ENCODE measurements at places on chromosomes 7 and 10.

DNA sequence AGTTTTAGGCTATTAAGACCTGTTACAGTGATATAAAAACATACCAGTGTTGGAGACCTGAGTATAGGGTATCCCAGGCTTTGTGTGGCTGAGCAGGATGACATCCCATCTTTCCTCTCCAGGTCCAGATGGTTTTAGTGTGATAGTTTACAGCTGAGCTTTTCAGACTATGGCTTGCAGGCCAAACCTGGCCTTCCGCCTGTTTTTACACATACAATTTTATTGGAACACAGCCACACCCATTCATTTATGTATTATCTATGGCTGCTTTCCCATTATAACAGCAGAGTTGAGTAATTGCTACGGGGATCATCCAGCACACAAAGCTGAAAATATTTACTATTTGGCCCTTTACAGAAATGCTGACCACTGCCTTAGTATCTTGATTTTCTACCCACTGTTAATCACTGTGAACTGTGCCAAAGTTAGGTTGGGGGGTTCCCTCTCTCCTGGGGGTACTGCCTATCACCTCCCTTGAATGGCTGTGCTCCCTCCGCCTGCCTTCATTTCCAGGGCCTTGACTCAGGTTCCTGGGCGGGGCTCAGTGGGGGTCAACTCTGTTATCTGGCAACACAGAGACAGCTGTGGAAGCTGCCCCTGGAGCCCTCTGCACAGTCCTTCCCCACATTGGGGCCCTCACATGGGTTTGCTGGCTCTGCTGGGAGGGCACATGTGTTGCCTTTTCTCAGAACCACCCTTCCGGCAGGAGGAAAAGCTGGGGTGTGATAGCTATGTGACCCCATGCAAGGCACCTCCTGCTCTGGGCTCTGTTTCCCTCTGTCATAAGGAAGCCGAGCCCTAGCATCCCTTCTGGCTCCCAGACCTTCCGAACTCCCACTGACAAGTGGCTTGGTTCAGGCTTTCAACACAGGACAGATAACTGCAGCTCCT is 40.3 kb upstream of the SH2D4B start:
- DNase-seq = peak; percentile 67

- DNase-seq = no peak
Measured at GRCh38 chr7:17832820-17833355, 107.4 kb downstream of the SNX13 start.

- DNase-seq = no peak
Measured at GRCh38 chr7:96414931-96415292, 93.0 kb upstream of the SLC25A13 start.

DNA sequence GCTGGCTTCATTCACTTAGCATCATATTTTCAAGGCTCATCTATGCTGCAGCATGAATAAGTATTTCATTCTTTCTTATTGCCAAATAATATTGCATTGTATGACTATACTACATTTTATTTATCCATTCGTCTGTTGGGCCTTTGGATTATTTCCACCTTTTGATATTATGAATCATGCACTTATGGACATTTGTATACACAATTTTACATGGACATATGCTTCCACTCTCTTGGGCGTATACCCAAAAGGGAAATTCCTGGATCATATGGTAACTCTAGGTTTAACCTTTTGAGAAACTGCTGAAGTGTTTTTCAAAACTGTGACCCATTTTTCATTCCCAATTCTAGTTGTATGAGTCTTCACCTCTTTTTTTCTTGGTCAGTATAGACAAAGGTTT is 80.3 kb upstream of the GNAI1 start:
- DNase-seq = no peak

DNA sequence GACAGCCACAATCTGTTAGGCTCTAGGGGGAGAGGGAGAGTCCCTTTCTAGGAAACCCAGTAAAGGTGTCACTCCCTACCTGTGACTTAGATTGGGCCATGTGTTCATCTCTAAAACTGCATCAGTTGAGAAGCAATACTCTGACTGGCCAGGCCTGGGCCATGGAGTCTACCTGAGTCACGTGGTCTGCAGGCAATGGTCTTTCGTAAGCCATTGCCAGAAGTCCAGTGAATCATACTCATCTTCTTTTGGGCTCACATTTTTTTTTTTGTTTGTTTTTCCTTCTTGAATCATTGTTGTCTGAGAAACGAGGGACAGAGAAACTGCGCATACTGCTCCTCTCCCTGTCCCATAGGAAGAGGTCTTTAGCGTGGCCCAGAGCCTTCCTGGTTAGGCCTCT is 215.6 kb downstream of the CCSER2 start:
- DNase-seq = no peak

GRCh38 chr7:92149736-92150239 is 15.5 kb upstream of the CYP51A1 start:
- DNase-seq = no peak

GRCh38 chr7:128954830-128955802 is 17.4 kb downstream of the IRF5 start:
- DNase-seq = no peak

- no peak for DNase-seq
Measured at GRCh38 chr10:31034098-31034909, 2.6 kb upstream of the ZNF438 start.

DNA sequence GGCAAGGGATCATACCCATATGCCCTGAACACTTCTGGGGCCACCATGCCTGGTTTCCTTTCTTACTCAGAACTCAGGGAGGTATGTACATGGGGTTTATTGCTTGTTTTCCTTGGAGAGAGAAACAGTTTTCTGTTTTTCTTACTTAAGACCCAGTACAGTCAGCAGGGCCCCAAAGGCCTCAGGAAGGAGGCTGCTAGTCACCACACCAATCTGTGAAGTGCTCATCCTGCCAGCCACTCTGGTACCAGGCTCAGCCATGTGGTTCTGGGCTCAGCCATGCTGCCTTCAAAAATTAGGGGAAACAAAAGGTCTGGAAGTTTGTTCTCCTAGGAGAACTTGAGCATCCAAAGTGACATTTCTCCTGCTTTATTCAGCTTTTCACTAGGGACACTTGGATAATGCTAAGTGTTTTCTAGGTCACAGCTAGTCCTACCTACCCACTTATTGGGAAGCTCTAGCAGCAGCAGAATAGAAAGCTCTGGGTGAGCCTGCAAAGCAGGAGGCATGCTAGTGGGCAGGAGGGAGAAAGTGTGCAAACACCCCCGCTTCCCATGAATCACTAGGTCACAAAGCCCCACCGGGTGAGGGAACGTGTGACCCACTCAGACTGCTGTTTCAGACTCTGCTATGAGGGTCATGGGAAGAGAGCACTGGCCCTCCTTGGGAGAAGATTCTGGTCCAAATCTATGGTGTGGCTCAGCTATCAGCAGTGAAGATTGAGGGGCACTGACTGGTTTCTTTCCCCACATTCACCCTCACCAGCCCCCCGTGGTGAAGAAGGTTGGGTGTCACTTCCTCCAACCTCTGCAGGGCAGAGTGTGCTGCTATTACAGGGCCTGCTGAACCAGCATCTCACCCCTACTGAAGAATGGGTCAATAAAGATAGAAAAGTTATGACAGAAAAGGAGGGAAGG is 23.9 kb downstream of the NUDCD3 start:
- no peak for DNase-seq

GRCh38 chr10:11824825-11825224 is 1.7 kb downstream of the PROSER2 start:
- no peak for DNase-seq

GRCh38 chr7:77252506-77252905 is 52.9 kb upstream of the FGL2 start:
- no peak for DNase-seq

- DNase-seq = no peak
Measured at GRCh38 chr10:44786286-44786850, 124.8 kb upstream of the TMEM72 start.

- no peak for DNase-seq
Measured at GRCh38 chr7:132049462-132050304, 493.3 kb upstream of the PODXL start.

- DNase-seq = no peak
Measured at GRCh38 chr7:47290466-47290865, 291.4 kb downstream of the TNS3 start.

DNA sequence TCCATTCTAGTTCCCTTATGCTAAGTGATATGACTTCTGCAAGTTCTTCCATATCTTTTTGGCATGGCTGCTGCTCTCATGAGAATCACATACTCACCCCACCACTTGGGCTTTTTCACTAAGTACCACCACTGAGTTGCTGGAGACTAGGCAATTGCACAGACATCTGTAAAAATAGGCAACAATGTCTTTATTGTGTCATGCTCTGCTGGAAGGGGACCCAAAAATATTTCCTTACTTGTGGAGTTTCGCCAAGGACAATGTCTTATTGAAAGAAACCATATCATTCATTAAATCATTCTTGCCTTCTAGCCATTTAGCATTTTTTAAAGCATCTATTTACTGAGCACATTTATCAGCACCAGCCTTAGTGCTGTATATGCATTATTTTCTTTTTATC is 17.4 kb upstream of the ASZ1 start:
- no peak for DNase-seq

DNA sequence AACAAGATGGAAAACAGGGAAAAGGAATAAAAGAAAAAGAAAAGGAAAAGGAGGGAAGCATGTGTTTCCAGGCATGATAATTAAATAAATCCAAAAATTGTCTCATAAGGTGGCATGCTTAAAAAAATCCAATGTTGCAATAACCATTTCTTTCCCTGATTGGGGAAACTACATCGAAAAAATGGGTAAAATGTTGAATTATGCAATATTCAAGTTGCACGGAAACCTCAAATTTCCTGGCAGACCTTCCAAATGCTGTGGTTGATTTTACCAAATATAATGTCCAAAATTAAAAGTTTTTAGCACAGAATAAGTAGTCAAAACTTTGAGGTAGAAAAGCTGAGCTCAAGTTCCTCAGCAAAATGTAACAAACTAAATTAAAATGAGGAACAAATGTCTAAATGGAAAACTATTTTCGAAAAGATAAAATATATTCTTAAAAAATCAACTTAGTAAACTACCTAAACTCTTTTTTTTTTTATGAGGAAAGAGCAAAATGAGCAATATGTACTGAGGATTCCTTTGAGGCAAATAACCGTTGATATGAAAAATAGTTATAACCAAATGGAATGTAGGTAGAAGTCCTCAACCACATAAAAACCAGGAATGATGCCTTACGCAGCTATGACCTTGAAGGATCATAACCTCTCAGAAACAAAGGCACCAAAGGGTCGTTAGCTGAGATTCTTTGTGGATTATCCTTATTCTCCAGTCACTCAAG is 52.6 kb downstream of the MACC1 start:
- no peak for DNase-seq

GRCh38 chr10:101354328-101355071 is 535 bp downstream of the BTRC start:
- peak; percentile 74 for DNase-seq

DNA sequence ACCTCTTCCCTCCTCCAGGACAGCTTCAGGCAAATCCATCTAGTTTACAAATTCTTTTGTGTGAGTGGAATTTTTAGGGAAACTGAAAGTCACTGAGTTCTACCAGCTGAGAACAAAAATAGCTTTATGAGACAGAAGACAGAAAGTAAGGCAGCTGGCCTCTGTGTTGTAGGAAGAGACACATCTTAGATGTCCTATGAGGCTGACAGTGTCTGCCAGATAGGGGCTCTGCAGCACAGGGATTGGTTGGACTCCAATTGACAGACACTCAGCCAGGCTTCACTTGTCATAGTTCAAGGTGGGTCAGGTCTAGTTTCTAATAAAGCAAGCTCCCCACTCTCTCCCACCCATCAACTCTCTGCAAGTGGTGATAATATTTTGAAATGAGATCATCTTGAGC is 574.9 kb downstream of the CCSER2 start:
- DNase-seq = no peak

GRCh38 chr7:111232249-111233084 is 141.5 kb downstream of the LRRN3 start:
- no peak for DNase-seq

DNA sequence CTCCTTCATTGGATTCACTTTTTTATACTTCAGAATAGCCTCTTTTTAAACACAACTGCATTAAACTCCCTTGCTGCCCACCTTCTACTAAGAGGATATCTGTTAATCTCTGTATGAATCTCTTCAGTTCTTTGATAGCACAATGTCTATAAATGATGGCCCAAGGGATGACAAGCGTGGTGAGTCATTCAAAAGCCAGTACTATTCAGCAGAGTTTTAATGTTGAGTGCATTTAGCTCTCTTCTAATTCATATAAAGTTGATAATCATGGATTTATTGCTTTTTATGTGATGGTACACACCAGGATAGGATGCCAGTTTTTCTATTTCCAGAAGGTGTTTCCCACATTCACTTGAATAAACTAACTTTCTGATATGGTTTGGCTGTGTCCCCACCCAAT is 57.4 kb upstream of the HECTD2 start:
- no peak for DNase-seq

DNA sequence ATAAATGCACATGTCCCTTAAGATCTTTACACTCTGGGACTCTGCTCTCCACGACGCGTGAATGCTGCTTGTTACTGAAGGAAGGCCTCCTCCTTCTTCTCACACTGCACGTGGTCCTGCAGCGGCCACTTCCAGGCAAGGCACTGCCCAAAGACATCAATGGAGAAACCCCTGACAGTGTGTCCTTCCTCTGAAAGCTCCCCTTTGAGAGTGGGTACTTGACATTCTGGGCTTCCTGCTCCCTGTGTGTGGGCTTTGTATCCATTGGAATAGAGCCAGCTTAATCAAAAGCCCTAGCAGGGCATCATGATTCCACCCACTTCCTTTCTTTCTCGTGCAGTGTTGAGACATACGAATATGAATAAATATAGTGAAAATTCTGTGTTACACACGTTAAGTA is 69.7 kb upstream of the STK17A start:
- no peak for DNase-seq

DNA sequence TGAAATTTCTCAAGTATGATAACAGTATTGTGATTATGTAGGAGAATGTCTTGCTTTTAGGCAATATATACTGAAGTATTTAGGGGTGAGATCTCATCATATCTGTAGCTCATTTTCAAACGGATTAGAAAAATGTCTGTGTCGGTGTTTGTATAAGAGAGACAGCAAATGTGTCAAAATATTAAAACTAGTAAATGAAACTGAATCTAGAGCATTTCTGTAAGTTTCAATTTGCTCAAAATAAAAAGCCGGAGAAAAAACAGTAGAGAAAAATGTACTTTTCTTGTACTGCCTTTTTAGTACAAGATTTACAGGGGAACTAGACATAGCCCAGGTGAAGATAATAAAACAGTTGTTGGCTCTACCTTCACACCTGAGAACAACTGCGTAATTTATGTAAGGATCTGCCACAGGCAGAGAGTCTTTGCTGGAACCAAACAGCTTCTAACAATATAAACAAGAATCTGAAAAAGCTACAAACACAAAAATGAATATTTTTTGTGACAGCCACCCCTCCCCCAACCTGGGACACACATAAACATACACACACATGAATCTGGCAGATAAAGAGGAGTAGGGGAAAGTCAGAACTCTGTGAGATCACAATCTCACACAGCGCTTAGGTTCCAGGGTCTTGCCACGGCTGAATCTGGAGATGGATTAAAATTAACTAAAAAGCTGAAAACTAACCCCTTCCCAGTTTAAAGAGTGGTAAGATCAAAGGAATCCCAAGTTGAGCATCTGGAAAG is 153.3 kb downstream of the AVL9 start:
- DNase-seq = no peak

DNA sequence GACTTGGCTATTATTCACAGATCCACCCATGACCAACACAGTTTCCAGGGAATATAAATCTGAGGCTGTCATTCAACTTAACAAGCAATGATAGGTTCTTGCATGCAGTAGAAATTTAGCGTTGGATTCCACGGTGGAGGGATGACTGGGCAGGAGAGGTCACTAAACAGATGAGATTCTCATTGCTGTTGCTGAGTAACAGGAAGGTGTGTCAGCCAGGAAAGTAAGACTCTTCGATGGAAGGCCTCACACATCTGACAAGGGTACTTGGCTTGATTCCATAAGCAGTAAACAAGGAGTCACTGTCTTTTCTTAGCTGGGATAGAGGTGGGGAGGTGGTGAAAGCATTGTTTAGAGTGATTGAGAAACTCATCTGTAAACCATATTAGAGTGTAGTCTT is 1152.0 kb downstream of the SORCS3 start:
- no peak for DNase-seq
